Bronchial epithelial cell (primary cell): ENCODE measurements at places on chromosomes 6 and 20.

DNA sequence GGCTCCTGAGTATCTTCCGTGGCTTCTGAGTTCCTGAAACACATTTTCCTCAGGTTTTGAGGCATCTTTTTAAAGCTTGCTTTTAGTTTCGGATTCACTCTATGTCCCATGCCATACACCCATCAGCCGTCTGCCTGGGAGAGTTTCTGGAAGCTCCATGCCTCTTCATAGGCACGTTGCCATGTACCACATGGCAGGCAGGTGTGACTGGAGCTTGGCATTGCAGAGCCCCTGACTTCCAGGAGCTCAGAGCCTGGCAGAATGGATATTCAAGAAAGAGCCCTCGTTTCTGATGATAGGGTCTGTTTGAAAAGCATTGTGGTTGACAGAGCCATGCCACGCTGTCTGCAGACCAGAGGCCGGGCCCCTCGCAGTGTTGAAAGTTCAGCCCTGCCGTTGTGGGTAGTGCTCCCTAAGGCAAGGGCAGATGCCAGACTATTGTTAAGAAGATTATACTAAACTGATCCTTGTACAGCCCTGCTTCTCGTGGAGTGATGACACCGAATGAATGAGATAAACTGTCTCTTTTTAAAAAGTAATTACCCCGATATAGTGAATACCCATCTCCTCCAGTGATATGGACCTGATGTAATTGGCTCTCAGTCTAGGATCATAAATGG, 100.0 kb downstream of the RPP40 start:
- DNase-seq, result no peak

GRCh38 chr6:169450097-169450496, 196.5 kb upstream of the THBS2 start:
- DNase-seq, result no peak

DNA sequence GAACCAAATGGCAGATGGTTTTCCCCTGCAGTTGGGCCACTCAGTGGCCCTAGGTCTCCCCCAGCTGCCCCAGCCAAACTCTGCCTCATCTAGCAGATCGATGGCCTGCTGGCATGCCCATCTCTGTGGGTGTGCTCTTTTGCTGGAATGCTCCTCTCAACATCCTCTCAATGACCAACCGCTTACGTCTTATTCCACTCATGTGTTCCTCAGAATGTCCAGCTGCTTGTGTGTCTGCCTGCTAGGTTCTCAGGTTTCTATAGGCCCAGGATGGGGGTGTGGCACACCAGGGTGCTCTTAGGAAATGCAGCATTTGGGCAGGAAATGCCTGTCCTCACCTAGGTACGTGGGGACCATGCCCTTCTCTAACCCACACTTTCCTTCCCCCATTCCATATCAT, 509.9 kb upstream of the SYNCRIP start:
- DNase-seq, result no peak

DNA sequence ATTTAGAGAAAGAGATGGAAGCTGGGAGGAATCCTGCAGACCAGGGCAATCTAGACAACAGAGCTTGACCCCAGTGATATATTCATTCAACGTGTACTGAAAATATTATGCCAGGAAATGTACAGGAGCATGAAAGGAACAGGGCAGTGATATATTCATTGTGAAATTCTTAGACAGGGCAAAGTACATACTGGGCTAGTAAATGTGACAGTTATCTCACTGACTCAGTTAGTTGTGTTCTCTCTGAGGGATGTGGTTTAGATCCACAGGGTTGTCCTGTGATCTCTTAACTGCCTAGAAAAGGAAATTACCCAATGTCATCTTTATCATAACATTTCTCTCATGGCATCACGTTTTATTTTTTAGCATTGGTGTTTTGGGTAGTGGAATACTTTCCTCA, 891.3 kb downstream of the EYS start:
- no peak for DNase-seq

DNA sequence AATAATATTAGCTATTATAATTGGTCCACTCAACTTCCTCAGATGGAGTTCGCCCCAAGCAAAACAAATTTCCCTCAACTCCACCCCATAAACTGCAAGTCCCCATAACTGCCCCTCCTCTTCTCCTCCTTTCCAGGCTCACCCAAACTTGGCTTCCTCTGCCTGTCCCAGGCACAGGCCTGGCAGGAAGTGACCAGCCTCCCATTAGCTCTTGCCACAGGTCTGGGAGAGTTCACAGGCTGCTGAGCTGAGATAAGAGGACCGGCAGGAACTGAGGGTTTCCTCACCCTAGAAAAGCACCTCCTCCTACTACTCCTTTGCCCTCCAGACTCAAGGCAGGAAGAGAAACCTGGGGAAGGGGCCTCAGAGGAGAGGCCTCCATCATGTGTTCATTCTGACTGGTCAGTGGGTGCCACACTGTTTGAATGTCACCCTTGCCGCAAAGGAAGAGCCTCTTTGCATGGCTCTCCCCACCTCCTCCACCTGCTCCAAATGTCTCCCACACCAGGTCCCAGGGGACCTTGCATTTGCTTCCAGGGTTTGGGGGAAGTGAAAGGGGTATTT, 24.5 kb upstream of the SMIM29 start:
- no peak for DNase-seq

DNA sequence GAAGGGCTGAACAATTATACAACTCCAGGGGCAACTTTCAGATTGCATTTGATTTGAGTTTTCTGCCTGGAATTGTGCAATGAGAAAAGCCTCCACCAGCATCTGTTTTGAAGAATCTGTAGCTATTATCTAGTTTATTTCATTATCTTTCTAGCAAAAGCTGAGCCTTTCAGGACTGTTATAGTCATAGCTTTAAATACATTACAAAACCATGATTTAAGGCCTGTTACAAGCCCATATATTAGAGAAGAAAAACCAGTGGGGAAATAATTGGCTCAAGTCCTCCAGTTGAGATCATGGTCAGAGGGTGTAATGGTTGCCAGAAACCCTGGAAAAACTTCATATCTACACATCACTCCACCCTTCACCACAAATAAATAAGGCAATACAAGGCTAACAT, 676.2 kb downstream of the HDGFL1 start:
- DNase-seq, result no peak

- peak; percentile 54 for DNase-seq
Measured at GRCh38 chr6:121539439-121539838, 104.0 kb downstream of the GJA1 start.

- DNase-seq, result no peak
Measured at GRCh38 chr6:16388488-16388887, 150.1 kb downstream of the GMPR start.

- DNase-seq, result no peak
Measured at GRCh38 chr6:161256407-161256806, 17.5 kb downstream of the AGPAT4 start.

- DNase-seq, result no peak
Measured at GRCh38 chr6:98136333-98136732, 698.0 kb upstream of the POU3F2 start.

DNA sequence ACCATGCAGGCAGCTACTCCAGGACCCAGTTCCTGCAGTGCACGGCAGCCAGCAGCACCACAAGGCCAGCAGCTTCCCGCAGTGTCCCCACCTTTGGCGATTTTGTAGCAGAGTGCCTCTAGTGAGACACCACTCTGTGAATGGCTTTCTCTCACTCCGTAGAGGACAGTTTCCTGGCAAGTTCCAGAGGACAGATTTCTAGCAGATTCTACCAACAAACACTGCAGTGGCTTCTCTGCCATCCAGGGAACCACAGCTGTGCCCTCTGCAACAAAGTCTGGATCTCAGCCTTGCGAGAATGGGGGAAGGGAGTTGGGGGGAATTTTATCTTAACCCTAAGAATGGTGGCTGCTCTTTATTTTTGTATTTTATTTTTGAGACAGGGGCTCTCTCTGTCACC, 28.7 kb downstream of the SNHG17 start:
- DNase-seq, result no peak

- no peak for DNase-seq
Measured at GRCh38 chr20:59223182-59223601, 59.6 kb downstream of the ZNF831 start.

DNA sequence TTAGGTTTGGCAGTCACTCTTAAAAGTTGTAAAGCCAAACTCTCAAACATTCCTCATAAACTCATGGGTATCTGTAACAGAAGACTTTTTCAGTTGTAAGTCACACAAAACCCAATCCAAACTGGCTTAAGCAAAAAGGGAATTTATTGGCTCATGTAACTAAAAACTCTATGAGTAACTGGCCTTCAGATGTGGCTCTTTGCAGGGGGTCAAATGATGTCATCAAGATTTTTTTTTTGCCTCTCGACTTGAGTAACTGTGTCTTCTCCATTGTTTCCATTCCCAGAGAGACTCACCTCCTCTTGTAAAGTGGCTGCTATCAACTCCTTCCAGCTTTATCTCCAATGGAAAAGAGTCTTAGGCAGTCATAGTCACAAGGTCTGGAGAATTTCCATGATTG, 645.0 kb downstream of the DHX35 start:
- peak; percentile 17 for DNase-seq

GRCh38 chr20:36861875-36862801, 13.8 kb upstream of the TLDC2 start:
- DNase-seq, result peak; percentile 95

DNA sequence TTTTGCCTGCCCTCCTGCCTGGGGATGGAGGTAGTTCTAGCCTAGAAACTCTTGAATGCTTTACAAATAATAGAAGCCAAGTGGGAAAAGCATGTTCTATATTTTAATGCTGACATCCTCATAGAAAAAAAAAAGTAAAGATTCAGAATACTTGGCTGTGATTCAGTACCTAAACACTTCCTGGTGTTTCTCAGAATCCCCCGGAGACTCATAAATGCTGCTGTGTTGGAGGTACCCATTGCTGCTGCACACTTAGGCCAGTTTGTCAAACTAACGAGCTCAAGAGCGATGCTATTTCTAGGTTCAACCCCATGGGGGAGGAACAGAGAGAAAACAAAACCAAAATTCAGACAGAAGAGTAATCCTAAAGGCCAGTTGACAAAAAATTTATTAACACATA, 38.8 kb upstream of the ZFP64 start:
- peak; percentile 7 for DNase-seq

GRCh38 chr6:111406200-111406721, 76.8 kb downstream of the REV3L start:
- DNase-seq, result peak; percentile 32

DNA sequence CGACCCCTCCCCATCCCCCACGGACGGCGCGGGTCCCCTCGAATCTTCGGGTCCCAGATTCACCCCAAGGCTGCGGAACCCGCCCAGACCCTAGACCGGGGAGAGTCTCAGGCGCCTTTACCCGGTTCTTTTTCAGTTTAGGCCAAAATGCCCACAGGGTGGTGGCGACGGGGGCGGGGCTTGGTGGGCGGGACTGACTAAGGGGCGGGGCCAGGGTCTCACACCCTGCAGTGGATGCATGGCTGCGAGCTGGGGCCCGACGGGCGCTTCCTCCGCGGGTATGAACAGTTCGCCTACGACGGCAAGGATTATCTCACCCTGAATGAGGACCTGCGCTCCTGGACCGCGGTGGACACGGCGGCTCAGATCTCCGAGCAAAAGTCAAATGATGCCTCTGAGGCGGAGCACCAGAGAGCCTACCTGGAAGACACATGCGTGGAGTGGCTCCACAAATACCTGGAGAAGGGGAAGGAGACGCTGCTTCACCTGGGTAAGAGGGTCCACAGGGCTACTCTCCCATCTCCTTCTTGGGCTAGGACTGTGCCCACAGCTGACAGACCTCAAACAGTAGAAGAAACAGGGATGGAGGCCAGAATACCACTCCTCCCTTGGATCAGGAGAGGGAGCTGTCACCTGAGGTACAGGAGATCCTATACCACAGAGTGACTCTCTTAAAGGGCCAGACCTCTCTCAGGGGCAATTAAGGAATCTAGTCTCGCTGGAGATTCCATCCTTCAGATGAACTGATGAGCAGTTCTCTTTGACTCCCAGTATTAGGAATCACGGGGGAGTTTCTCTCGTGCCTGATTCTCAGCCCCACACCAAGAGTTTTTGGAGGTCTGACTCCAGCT, 942 bp downstream of the HLA-E start:
- peak; percentile 47 for DNase-seq

DNA sequence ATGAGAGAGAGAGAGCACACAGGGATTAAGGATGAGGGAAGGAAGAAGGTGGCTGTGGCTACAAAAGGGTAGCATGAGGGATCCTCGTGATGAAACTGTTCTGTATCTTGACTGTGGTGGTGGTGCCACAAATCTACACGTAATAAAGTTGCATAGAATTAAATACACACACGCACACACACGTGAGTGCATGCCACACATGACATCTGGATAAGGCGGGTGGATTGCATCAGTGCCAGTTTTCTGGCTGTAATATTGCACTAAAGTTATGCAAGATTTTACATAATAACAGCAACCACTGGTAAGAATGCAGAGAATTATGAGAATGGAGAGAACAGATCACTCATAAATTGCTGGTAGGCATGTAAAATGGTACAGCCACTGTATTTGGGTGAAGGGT, 16.9 kb upstream of the STK35 start:
- no peak for DNase-seq

DNA sequence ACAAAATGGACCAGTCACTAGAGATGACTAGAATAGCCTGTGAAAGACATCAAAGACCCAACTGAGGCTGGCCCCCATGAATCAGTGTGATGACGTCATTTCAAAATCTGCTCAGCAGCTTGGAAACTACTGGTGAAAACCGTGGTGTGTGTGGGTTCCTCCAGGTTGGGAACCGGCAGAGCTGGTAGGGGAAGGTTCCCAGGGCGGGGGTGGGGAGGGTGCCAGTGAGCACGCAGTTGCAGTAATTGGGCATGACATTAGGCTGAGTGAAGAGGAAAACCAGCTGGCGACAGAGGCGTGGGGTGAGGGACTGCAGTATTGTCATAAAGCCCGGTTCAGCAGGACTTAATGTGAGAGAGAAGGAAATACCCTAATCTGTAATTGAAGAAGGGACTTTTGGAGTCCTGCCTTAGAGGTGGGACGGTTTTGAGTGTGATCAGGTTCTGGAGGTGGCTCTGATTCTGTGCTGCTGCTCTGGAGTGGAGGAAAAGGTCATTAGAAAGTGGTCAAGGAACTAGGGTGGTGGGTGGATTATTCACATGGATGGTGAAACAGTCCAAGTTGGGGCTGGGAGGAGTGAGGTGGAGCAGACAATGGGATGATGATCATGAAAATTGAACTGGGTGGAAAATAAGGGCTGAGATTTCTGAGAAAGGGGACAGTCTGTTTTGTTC, 52.0 kb upstream of the MTHFD1L start:
- peak; percentile 93 for DNase-seq
